GM23248 (cell line): ENCODE measurements at places on chromosomes 12 and 14. TPM values are rescaled to one million over a fixed set of nuclear protein-coding genes. Genes with fewer than 3 reads are reported as not detected.

DNA sequence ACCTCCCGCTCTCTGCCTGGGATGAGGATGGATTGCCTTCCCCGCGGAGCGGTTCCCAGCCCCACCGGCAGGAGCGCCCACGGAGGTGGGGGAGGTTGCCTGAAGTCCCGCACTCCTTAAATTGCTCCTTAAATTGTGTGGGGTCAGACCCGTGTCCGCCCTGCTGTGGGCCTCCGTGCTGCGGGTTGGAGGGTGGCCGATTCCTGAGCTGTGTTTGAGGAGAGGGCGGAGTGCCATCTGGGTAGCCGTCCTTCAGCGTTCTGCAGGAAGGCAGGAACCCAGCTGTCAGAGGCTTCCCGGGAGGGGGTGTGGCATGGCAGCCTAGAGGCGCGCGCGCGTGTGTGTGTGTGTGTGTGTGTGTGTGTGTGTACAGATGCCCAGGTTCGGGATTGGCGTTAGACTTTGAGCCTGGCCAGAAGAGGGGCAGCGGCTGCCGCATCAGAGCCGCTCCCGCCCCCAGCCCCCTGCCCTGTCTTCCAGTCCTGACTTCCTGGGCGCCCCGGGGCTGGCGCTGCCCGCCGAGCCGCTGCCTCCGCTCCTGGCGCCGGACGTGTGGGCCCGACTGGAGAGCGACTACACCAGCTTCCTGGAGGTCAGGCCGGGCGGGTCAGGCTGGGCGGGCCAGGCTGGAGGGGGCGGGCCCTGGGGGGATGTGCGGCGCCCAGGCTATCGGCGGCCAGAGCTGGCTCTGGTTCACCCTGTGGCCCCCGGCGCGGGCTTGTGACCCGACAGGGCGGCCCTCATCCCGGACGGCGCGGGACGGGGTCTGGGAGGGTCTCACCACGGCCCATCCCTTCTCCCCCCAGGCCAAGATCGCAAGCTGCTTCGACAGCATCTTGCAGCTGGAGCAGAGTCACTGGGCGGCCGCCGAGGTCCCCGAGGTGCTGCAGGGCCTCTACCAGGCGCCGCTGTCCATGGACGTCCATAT lies 9.2 kb downstream of the EXOC3L4 start:
- peak; percentile 68 for DNase-seq

DNA sequence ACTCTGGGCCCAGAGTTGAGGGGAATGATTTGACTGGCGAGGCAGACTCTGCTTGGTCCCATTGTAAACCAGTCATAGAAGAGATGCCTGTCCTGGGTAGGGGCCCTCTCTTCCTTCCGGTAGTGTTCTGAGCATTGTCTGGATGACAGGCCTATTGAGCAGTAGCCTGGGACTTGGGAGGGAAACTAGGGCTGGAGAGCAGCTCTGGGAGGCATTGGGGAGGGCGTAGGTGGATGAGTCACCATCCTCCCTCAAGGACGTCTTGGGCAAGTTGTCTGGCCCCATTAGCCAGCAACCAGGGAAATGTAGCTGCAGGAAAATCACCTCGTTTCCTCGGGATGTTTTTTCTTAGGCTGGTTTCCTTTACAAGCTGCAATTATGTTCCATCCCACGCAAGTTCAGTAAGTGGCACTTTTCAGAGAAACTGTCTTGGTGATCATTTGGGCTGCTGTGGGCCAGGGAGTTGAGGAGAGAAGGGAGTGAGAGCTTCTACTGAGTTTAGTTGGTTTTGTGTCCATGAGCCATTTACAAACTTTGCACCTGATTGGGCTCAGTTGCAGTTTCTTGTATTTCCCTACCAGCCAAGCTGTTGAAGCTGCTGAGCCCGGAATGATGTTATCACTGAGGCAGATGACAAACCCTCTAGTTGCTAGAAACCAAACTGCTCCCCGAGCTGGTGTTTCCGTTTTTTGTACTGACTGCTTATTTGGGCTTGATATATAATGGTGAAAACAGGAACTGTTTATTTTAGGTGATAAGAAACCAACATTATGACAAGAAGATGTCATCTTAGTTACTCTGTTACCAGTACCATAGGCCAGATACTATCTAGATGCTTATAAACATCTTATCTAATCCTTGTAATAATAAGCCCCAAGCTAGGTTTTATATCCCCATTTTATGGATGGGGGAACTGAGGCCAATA lies 147.6 kb downstream of the CHST11 start:
- DNase-seq: peak; percentile 98

GRCh38 chr12:108861878-108862587 lies 4.7 kb upstream of the SSH1 start:
- DNase-seq: no peak

DNA sequence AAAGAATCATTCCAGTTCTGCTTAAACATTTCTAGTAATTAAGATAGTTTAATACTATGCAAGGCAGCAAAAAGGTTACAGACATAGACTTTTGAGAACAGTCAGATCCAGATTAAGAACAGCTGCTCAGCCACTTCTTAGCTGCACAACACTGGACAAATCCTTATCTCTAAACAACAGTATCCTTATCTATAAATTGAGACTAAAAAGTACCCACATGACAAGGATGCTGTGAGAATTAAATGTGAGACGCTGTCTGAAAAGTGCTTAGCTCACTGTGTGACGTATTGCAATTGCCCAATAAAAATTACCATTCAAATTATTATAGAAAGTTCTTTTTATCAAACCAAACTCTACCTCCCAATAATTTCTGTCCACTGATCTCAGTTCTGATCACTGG lies 35.5 kb downstream of the BORCS5 start:
- DNase-seq: no peak

- DNase-seq: no peak
Measured at GRCh38 chr12:75702477-75703093, 191.2 kb upstream of the KRR1 start.

- no peak for DNase-seq
Measured at GRCh38 chr12:4723226-4723625, 3.0 kb downstream of the GALNT8 start.

DNA sequence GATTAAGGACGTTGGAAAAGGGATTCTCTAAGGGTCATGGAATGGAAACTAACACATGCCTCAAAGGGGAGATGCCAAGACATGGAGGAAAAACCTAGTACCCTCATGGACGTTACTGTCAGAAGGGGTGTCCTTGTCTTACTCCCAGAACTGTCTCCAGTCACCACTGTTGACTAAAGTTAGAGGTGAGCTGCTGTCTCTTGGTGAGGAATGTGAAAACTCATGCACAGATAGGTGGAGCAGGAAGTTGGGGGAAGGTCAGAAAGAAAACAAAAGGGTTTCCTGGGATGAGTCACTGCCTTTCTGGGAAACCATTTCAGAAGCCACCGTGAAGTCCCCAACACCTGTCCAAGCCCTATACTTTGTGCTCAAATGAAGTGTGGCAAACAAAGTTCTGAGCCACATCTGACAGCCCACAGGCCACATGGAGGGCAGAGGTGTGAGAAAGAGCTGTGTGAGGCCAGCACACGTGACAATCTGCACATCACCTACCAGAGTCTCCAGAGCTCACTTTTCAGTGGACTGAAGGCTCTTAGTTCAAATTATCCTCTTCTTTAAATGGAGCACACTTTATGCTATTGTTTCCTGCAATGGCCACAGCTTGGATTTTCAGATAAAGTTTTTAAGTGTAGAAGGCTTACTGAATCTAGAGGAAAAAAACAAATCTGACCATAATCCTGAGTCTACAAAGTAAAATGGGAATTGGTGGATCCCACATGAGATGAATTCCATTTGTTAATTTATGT lies 92.9 kb upstream of the EGLN3 start:
- peak; percentile 17 for DNase-seq

- peak; percentile 55 for DNase-seq
Measured at GRCh38 chr14:68208218-68208617, 388.6 kb downstream of the RAD51B start.

GRCh38 chr14:68800390-68800789 lies 7.5 kb upstream of the ZFP36L1 start:
- DNase-seq: peak; percentile 36

- peak; percentile 81 for DNase-seq
Measured at GRCh38 chr12:30926243-30927221, at the start of gene TSPAN11. Gene TSPAN11, plus strand, starts transcription at chr12:30926748. Its CDS starts 27,244 bp downstream, at chr12:30953992.

GRCh38 chr14:75238756-75239455 lies 39.7 kb upstream of the FOS start:
- no peak for DNase-seq

DNA sequence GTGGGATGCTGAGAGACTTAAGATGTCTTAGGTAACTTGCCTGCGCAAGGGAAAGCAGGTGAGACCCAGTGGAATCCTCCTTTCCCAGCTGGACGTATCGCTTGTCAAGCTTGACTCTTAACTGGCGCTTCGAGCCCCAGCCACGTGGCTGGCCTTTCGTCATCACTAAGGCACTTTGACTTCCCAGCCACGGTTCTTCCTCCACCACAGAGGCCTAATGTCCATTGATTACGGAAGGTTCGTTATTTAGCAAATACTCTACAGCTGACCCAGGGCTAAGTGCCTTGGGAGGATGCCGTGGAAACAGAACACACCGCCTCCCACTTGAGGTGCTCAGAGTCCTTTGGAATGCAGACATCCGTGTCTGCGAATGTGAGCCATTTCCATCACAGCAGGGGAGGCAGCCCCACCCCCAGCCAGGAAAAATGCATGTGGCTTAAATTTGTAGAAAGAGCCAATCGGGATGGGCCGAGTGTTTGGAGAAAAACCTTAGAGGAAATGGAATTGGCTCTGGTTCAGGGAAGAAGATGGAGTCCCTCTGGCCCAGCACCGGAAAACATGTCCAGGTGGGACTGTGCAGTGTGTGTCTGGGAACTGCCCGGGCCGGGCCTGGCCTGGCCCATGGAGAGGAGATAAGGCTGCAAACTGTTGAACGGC lies 115.7 kb downstream of the PLXNC1 start:
- peak; percentile 46 for DNase-seq

DNA sequence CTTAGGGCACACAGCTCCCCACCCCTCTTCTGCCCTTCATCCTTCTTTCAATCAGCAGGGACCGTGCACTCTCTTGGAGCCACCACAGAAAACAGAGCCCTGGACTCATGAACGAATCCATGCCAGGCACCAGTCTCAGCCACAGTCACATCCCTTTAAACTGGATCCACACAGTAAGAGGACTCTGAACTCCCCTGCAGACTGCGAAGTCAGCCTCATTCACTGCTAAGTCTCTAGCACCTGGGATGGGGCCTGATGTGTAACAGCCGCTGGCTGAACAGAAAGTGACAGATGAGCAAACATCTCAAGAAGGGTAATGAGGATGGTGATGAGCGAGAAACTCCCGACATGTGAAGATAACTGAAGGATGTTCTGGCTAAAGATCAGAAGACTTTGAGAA lies 45.8 kb upstream of the IQSEC3 start:
- no peak for DNase-seq

DNA sequence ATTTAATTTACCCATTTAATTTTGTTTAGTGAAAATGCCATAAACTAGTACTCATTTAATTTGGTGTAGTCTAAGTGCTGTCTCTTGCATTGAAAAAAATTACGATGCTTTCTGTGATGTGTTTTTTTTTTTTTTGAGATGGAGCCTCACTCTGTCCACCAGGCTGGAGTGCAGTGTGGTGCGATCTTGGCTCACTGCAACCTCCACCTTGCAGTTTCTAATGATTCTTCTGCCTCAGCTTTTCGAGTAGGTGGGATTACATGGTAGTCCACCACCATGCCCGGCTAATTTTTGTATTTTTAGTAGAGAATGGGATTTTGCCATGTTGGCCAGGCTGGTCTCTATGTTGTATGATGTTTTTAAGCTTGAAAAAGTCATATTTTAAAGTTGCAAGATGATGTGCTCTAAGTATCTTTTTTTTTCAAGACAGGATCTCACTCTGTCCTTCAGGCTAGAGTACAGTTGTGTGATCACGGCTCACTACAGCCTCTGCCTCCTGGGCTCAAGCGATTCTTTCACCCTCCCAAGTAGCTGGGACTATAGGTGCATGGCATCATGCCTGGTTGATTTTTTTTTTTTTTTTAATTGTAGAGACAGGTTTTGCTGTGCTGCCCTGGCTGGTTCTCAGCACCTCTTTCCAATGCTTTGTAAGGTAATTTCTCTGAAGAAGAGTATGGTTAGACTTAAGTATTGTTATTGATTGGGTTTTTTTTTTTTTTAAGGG lies 8.6 kb downstream of the LRRC10 start:
- no peak for DNase-seq

GRCh38 chr14:95522556-95522955 lies 6.1 kb upstream of the SYNE3 start:
- no peak for DNase-seq

DNA sequence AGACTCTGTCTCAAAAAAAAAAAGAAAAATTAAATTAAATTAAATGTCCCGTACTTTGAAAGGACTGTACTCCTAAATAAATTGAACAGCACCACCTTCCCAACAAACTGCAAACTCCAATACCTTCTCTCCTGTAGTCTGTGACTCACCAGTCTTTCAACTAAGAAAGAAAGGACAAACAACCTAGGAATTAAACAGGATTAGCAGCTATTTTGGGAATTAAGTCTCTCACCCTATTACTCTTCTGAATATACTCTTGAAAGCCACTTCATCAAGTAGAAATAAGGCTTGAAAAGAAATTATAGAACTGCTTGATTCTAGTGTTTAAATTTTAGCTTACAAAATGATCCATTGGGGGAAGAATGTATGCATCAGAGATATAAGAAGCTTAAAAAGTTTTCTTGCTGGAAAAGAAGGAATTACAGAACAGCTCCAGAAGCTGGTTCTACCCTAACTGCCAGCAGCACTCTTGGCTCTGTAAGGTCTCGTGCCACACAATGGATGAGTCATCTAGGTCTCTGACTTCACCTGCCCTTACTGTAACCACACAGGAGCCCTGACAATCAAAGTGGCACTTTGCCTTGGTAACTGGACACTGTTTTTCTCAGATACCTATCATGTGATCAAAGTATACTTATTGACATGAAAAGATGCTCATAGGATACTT lies 57.0 kb upstream of the CERS5 start:
- DNase-seq: peak; percentile 68

- DNase-seq: no peak
Measured at GRCh38 chr12:55631733-55632132, 5.0 kb upstream of the OR10P1 start.

- peak; percentile 85 for DNase-seq
Measured at GRCh38 chr12:32671930-32672780, 6.9 kb upstream of the DNM1L start.

- DNase-seq: no peak
Measured at GRCh38 chr12:74957231-74957630, 252.4 kb downstream of the KCNC2 start.

- no peak for DNase-seq
Measured at GRCh38 chr14:24079491-24080141, 8.3 kb downstream of the CPNE6 start.

Gene GALNT4
- total RNA-seq: 6.4 and 10.6 TPM in 2 replicates

Gene SERPINA3
- 0.89 and 1.1 TPM in 2 replicates for total RNA-seq

Gene LPCAT3
- total RNA-seq: 7.7 and 11.8 TPM in 2 replicates

Gene BCL2L14
- not detected in 2 replicates for total RNA-seq

Gene TAS2R20
- total RNA-seq: 1.8 and 2.5 TPM in 2 replicates

Gene LPAR5
- not detected in 2 replicates for total RNA-seq

Gene KRT7
- total RNA-seq: 5.7 and 11.0 TPM in 2 replicates

Gene GARIN6
- total RNA-seq: not detected in 2 replicates

Gene LDHB
- total RNA-seq: 464 and 478 TPM in 2 replicates

Gene RPL10L
- total RNA-seq: not detected in 2 replicates

Gene AGAP2
- total RNA-seq: under 0.01 TPM in 1 of 2 replicates, not detected in the other

Gene MYH6
- total RNA-seq: not detected in 2 replicates

Gene DBX2
- not detected in 2 replicates for total RNA-seq

Gene GNS
- 121 and 129 TPM in 2 replicates for total RNA-seq
